Stimulated activated CD8-positive, alpha-beta memory T cell treated with anti-CD3 and anti-CD28 coated beads, Interleukin-4, amount 100 ng/mL, for 1 hour (primary cell): ENCODE measurements at places on chromosomes 6 and 20.

DNA sequence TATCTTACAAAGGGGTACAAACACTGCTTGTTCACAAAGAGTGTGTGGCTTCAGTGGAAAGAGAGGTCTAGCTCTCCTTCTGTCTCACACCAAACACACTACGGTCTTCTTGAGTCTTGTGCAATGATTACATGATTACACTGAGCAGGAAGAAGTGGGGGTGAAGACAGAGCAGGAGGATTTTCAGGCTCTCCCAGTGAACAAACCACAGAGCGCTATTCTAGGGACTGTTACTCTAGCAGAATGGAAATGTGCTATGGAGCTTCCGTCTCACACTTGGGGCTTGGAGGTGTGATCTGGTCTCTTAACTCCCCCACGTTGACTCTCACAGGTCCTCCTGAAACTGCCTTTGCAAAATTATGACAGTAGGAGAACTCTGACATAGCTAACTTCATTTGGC, 203.4 kb downstream of the MYLK4 start:
- no peak for DNase-seq

DNA sequence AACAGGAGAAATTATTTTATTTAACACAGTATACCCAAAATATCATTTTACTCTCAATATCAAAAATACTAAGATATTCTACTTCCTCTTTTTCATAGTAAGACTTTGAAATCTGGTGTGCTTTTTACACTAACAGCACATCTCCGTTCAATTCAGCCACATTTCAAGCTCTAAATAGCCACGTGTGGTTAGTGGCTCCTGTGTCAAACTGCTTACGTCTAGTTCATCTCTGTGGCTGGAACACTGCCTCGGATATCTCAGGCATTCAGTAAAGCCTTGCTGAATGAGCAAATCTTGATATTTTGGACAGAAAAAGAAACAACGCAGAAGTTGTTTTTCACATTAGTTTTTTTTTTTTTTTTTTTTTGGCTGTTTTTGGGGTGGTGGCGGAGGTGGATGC, 136.1 kb downstream of the EYA4 start:
- no peak for DNase-seq

DNA sequence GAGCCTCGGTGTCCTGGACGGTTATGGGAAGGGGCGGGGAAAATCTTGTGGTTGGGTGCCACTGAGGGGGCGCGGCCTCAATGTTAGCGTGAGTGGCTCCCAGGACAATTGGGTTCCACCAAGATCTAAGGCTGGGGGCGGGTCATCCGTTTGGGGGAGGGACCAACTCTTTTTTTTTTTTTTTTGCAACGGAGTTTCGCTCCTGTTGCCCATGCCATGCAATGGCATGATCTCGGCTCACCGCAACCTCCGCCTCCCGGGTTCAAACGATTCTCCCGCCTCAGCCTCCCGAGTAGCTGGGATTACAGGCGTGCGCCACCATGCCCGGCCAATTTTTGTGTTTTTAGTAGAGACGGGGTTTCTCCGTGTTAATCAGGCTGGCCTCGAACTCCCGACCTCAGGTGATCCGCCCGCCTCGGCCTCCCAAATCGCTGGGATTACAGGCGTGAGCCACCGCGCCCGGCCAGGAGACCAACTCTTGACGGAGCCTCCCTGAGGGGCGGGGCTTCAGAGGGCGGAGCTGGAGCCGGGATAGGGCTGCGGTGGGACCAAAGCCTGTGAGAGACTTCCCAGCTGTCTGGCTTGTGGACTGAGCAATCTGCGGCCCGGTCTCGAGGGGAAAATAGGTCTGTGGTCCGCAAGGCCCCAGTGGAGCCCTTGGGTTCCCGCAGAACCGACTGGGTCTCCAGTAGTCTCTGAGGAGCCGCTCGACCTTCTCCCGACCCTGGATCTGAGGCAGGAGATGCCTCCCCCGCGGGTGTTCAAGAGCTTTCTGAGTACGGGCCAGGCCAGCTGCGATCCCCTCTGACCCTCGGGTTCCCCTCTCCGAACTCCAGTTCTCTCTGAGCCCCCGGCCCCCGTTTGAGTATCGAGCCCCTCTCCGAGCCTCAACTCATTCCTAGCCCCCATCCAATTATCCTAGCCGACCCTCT, 1.1 kb downstream of the SPAG4 start:
- no peak for DNase-seq

DNA sequence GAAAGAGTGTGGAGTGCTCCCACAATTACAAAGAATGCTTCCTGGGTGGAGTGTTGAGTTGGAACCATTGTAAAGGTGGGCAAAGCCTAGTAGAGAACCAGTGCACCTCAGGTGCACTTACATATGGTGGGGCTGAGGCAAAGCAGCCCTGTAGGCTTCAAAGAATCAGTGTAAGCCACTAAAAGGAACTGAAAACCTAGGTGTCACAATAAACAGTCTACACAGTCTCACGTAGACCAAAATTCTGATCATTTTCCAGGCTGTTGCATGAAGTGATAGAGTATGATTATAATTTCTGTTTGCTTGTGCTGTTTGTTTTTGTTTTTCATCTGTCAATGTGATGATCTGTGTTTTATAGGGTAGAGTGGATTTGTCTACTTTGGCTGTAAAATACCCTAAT, 2.8 kb downstream of the ABT1 start:
- no peak for DNase-seq
